ENCODE measurements at places on chromosomes 1 and 21. TPM values are rescaled to one million over a fixed set of nuclear protein-coding genes. Genes with fewer than 3 reads are reported as not detected.

The RUNX1 gene
- 23.8 TPM for total RNA-seq

The USH2A gene
- not detected for total RNA-seq

The PEA15 gene
- 40.1 TPM for total RNA-seq

The HIVEP3 gene
- 5.3 TPM for total RNA-seq

The CAMTA1 gene
- total RNA-seq = 138 TPM

The UFC1 gene
- 70.3 TPM for total RNA-seq

The EPHB2 gene
- total RNA-seq = 22.4 TPM

The CADM3 gene
- 2.2 TPM for total RNA-seq

The PCAT6 gene
- total RNA-seq = 0.65 TPM

The KCND3 gene
- total RNA-seq = not detected

The GPX7 gene
- 55.5 TPM for total RNA-seq

The S100A14 gene
- total RNA-seq = 1.4 TPM

The OR2T33 gene
- total RNA-seq = not detected

The ADGRB2 gene
- 17.2 TPM for total RNA-seq

The AK2 gene
- 157 TPM for total RNA-seq

The SPAG17 gene
- not detected for total RNA-seq

The S100A12 gene
- not detected for total RNA-seq

Measured in epithelial cell of alveolus of lung (primary cell).